ENCODE measurements at places on chromosomes 4 and X. TPM values are rescaled to one million over a fixed set of nuclear protein-coding genes. Genes with fewer than 3 reads are reported as not detected.

The APLN gene
- 0.12 TPM for total RNA-seq

The PHOX2B gene
- total RNA-seq, result not detected

The HSFX3 gene
- not detected for total RNA-seq

The PITX2 gene
- 0.89 TPM for total RNA-seq

The SPP1 gene
- total RNA-seq, result 58.1 TPM

The SPARCL1 gene
- total RNA-seq, result 0.22 TPM

The DGKK gene
- not detected for total RNA-seq

The MAGEB2 gene
- not detected for total RNA-seq

The STK26 gene
- total RNA-seq, result 13.6 TPM

The APEX2 gene
- 7.4 TPM for total RNA-seq

The VCX2 gene
- not detected for total RNA-seq

The KLHL5 gene
- 138 TPM for total RNA-seq

The NPY1R gene
- total RNA-seq, result under 0.01 TPM

Measured in uterine smooth muscle cell (primary cell).